ENCODE measurements at places on chromosomes 7 and 10.

DNA sequence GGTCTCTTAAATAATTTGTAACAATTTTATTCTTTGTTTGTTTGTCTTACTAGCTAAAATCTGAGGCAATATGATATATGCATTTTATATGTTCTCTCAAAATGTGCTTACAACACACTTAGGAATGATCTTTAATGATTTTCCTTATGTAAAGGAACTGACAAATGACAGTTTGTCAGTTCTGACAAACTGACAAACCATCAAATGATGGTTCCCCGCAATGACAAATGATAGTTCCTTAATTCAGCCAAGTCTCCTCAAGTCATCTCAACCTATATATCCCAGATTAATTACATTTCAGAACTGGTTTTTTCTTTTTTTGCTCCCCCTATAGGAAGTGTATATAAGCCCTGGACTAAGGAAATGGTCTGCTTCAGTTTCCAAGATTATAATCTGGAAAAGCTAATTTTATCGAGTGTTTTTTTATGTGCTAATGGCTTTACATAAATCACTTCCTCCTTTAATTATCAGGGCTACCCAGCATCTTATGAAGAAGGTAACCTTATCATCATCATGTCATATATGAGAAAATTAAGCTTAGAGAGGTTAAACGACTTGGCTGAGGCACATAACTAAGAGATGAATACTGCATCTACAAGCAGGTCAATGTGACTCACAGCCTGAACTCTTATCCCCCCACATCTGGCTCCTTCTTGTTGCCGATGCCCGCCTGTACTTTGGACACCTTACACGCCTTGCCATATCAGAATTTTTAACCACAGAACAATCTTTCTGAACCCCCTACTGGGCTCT is 75.1 kb downstream of the RELN start:
- DNase-seq = no peak

DNA sequence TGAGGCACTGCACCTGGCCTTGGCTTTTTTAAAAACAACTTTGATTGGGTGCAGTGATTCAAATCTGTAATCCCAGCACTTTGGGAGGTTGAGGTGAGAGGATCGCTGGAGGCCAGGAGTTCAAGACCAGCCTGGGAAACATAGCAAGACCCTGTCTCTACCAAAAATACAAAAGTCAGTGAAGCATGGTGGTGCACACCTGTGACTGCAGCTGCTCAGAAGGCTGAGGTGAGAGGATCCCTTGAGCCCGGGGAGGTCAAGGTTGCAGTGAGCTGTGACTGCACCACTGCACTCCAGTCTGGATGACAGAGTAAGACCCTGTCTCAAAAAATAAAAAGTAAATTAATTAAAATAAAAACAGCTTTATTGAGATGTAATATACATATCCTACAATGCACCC is 84.9 kb downstream of the NPTX2 start:
- no peak for DNase-seq

GRCh38 chr7:131242123-131242650 is 85.5 kb upstream of the MKLN1 start:
- no peak for DNase-seq

GRCh38 chr10:89643431-89643811 is 1.6 kb downstream of the PANK1 start:
- DNase-seq = no peak

DNA sequence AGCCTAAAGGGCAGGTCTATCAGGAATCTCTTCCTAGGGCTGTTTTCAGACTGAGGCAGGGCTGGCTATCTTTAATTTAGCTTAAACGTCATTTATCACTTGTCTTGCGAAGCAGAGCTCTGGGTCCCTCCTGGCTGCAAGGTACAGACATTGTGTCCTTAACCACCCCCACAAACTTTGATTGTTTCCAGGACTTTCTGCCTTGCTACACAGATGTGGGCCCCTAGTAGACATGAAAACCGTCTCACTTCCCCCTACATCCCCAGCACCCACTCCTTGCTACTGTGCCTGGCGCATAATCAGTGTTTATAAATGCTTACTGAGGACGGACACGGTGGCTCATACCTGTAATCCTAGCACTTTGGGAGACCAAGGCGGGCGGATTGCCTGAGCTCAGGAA is 54.5 kb downstream of the PIP4K2A start:
- DNase-seq = no peak

DNA sequence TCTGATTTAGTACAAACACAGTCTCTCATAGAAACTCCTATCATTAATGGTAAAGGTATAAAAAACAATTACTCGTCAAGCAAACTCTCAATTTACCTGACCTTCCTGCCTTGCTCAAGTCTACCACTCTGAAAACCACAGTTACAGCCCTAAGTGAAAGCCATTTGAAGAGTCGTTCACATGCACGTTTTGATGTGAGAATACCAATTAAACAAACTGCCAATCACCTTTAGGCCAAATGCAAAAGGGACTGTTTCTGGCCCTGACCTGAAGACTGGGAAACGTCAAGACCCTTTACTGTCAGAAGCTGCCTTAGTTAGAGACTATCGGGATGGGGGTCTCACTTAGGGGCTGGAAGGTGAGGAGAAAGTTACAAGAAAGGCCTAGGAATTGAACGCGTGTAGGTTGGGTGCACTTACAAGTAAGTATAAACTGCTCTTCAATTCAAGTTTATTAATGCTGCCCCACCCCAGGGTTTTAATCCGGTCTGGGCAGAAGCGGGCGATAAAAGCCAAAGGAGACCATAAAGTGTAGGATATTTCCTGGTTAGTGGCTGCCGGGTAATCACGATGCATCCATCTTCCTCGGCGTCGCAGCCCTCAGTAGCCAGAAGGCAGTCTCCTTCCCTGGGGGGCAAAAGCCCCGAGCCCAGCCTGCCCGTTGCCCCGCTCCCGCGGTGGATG is 935 bp downstream of the TM9SF3 start:
- no peak for DNase-seq

DNA sequence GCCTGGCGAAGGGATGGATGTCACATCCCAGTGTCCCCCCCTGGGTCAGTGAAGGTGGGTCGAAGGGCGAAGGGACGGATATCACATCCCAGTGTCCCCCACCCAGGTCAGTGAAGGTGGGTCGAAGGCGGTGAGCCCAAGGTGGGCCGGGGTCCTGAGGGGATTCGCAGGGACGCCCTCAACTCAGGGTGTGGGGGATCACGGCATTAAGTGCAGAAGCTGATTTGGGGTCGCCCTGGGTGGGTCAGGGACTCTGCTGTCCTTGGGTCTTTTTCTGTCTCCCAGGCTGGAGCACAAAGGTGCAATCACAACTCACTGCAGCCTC is 21.9 kb downstream of the ADAP1 start:
- DNase-seq = no peak

GRCh38 chr10:32923134-32923533 is 34.9 kb downstream of the ITGB1 start:
- DNase-seq = no peak

DNA sequence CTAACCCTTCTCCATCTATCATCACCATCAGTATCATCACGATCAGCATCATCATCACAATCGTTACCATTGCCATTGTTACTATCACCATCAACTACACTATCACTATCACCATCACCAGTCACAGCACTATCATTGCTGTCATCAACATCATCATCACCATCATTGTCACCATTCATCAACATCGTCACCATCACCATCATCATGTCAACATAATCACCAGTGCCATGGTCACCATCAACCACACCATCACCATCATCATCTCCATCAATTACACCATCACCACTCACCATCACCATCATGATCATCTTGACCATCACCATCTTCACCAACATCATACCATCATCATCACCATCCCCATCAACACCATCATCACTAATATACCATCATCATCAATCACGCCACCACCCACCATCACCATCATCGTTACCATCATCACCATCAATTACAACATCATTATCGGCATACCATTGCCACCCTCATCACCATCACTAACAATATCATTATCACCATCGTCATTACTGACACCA is 66.5 kb downstream of the TNS3 start:
- no peak for DNase-seq

- DNase-seq = no peak
Measured at GRCh38 chr7:142804728-142805207, 34.0 kb downstream of the PRSS2 start.

DNA sequence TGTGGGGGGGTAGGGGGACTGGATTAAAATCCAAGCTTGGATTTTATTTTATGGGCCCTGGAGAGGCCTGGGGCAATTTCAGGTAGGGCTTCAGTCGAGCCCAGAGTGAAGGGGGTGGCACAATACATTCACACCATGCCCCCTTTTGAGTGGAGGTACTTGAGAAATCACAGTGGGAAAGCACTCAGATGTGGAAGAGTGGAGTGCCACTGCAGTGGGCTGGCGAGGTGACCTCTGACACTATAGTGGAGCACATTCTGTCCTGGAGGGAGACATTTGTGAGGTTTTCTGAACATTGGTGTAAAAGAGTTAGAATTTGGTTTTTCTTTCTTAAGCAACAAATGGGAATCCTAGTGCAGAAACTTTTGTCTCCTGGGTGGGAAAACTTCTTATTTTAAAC is 143.2 kb downstream of the WNT2 start:
- no peak for DNase-seq

DNA sequence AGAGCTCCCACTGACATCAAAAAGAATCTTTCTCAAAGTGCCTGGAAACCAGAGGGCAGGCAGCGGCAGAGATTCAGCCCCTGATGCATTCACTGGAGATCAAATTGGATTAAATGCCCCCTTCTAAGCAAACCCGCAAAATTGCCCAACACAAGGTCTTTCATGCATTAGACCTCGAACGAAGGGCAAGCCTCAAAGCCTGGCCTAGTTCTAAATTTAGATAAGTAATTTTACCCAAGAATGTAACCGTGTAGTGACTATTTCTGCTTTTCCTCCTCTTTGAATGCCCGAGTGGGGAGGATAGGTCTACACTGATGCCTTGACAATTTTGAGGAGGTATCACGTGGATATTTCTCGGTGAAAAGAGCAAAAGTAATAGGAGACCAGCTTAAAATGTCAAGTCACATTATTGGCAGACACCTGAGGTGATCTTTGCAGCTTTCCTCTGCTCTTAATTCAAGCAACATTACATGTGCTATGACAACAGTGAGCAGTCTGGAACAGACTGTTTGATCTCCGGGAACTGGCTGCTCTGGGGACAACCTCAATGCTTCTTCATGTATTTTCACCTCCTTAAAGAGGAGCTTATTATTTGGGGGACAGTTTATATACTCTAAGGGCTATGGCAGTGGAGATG is 1263.5 kb upstream of the AUTS2 start:
- no peak for DNase-seq

- no peak for DNase-seq
Measured at GRCh38 chr7:7327423-7327822, 145.1 kb downstream of the C1GALT1 start.

GRCh38 chr10:44935201-44935965 is 24.2 kb upstream of the RASSF4 start:
- no peak for DNase-seq

DNA sequence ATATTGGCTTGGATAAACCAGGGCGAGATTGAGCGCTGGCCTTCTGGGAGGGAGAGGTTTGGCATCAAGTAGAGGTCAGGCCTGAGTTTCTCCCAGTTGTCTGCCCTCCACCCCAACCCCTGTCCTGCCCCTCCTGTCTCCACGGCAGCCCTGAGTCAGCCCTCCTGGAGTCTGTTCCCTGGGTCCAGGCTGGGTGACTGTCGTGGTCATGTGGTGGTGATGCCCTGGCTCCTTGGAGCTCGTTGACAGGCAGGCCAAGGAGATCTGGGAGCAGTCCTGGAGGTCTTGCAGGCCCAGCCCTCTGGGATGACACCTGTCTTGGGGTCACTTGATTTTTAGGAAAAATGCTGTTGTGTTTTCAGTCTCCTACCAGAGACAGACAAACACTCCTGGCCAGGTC is 53.6 kb upstream of the PODXL start:
- DNase-seq = no peak

GRCh38 chr7:123749537-123749857 is 694 bp upstream of the WASL start:
- no peak for DNase-seq

- DNase-seq = no peak
Measured at GRCh38 chr7:104431930-104432329, 103.5 kb downstream of the LHFPL3 start.

GRCh38 chr10:53601260-53601875 is 828.8 kb upstream of the MBL2 start:
- DNase-seq = no peak

GRCh38 chr10:75234017-75234682 is 1.6 kb downstream of the COMTD1 start:
- DNase-seq = peak; percentile 96

- no peak for DNase-seq
Measured at GRCh38 chr7:41608447-41608846, 94.4 kb downstream of the INHBA start.

GRCh38 chr10:62900829-62901571 is 84.8 kb upstream of the EGR2 start:
- DNase-seq = no peak

- no peak for DNase-seq
Measured at GRCh38 chr10:124674768-124675222, 69.4 kb downstream of the FAM53B start.
